Left ventricle myocardium inferior (tissue), 1 donor: ENCODE measurements at places on chromosomes 3 and 15.

DNA sequence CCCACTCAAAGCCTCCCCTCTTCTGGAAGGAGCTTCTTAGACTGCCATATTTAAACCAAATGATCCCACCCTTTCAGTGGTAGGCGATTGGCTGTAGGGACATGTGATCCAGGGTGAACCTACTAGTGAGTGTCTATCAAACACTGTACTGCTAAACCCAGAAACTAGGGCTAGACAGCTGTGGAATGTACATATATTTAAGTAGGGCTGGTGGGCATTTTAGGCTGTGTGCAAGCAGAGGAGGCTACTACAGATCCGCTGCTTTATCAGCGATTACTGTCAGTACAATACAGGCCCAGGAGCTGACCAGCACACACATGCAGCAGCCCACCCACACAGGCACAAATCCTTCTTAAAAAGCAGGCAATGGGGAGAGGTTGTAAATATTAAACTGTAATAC, 15.4 kb upstream of the LARP6 start:
- DNase-seq = no peak

- no peak for DNase-seq
Observed at GRCh38 chr3:113193719-113194118, 17.6 kb upstream of the BOC start.

DNA sequence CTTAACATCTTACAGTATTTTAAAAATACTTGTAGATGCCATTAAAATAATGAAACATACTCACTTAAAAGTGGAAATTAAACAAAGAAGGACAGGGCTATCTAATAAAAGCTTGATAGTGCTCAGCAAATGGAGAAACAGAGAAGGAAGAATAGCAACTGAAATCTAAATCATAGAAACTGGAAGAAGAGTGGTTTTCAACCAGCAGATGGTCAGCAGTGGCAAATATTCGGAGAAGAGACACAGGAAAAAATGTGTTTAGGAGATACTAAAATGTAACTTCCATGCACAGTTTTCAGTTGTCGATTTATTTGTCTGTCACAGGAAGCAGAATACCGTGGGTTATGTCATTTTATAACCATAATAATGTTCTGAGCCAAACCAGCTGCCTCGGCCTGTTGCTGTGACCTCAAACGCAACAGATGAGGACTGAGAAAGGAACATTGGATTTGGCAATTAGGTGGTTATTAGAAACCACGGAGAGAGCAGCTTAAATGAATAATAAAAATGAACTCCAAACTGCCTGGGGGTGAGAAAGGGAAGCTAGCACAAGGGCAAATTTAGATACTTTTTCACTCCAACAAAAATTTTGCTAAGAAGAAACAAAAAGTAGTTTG, 246.6 kb upstream of the KCNMB2 start:
- peak; percentile 22 for DNase-seq

GRCh38 chr3:112046599-112046998, 12.1 kb downstream of the TMPRSS7 start:
- DNase-seq = no peak

DNA sequence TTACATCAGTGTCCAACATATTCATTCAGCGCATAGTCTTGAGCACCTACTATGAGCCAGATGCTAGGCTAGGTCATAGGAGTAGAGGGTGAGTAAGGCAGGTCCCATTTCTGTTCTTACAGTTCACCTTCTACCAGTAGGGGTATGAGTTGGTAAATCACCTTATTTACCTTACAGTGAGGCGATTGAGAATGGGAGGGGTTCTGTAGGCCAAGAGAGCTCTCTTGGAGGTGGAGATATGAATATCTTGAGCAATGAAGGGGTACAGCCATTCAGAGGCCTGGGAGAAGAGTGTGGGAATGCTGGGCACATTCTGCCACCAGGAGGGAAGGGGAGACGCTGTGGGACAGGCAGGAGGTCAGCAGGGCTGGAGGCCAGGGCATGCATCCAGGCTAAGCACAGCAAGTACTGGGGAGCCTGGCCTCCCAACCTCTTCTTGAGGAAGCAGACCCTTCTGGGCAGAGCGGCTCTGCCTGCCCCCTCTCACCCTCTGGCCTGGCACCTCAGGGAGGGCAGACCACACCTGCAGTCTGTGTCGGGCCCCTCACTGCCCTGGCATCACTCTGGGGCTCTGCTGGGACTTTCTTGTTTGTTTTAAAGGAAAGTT, 123.4 kb downstream of the EEFSEC start:
- DNase-seq = no peak

DNA sequence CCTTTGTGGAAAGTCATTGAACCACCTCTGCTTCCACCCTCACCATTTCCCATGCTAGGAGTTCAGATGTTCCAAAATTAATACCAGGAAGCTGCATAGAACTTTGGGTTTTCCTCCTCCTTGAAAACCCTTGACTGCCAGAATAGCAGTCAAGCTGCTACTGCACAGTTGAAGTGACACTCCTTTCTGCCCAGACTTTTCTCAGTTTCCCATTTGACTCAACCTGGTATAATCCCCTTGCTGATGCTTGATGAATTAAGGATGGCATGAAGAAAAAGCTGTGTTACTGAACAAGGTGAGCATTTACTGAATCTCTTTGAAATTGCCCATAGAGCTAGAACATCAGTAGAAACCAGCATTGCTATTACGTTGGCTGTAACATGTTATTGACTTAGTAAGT, 286.0 kb downstream of the EDEM1 start:
- DNase-seq = no peak

- no peak for DNase-seq
Observed at GRCh38 chr15:66252685-66253417, 699 bp downstream of the MEGF11 start.

DNA sequence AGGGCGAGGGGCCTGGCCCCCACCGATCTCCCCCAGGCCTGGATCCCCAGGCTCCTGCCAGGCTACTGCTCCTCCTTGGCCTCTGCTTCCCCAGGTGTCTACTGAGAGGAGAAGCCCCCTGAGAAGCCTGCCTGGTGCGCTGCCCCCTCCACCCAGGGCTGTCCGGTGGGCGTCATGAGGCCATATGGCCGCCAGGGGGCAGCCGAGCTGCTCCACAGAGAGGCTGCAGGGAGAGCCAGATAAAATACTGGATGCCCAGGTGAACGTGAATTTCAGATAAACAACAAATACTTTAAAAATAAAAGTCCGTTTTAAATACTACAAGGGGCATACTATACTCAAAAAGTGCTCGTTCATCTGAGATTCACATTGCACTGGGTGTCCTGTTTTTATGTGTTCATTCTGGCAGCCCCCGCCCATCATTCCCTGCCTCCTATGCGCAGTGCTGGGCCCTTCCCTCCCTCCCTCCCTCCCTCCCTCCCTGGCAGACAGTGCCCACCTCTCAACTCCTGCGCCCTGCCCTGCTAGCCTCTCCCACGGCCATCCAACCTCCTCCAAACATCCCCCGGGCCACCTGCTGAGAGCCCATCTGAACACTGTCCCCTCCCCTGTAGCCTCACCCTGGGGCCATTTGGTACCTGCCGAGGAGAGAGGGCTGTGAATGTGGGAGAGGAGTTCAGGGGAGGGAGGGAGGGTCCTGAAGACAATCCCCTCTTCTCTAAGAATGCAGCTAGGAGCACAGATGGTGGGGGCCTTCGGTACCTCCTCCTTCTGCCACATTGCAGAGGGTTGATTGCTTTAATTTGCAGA, 29.6 kb downstream of the PSTPIP1 start:
- peak; percentile 66 for DNase-seq

GRCh38 chr3:115666081-115666480, 42.8 kb downstream of the GAP43 start:
- no peak for DNase-seq
